ENCODE measurements at places on chromosomes 3 and 15. TPM values are rescaled to one million over a fixed set of nuclear protein-coding genes. Genes with fewer than 3 reads are reported as not detected.

- DNase-seq: no peak
These were observed 37.8 kb upstream of the BCL6 start for GRCh38 chr3:187783098-187783497.

GRCh38 chr3:11510356-11510755 is 133.4 kb downstream of the VGLL4 start:
- DNase-seq: no peak

DNA sequence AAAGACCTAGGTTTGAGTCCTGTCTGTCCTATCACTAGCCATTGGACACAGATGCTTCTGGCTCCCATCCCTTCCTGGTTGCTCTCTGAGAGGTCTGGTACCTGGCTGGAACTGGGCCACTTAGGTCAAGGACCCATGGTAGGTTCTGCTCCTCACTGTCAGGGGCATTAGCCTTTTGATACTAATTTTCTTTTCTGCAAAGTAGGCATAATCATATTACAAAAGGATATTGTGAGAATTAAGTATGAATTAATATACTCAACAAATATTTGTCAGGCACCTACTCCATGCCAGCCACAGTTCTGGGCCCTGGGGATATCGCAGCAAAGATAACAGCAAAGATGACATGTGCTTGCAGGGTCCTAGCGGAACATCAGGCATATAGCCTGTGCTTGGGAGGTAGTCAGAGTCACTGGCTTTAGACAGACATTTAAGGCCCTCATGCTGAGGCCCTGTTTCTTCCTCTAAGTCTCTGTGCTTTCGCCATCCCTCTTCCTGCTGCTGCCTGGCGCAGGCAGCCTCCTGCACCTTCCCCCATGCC is 25.6 kb upstream of the LCTL start:
- no peak for DNase-seq

The MYL3 gene
- not detected for total RNA-seq

DNA sequence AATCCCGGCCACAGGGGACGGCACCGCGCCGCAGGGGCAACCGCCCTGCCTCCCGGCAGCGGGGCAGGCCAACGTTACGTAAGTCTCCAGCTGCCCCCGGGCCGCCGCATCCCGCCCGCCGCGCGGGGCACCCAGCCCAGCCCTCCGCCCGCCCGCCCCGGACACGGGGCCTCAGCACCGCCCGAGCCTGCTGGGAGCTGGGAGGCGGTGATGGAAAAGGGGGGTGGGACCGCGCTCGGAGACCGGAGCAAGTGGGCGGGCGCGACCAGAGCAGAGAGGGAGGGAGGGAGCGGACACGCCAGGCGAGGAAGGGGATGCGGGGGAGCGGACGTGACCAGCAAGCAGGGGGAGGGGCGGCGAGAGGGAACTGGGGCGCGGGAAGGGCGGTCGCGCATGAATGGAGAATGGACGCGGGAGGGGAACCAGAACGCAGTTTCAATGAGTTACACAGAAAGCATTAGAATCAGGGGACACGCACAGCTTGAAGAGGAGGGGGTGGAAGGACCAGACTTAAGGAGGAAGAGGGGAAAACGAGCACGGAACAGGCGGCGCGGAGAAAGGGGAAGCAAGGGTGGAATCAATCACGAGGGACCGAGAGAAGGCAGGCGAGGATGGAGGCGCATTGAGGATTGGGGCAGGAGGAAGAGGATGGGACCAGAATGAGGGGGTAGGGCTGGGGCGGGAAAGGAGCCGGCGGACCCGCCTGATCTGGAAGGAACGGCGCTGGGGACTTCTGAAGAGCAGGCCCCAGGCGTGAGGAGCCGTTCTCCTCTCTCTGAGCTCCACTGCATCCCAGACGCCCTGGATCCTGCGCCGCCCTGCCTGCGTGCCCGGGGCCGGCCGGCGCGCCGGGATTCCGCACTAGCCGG is 559 bp downstream of the PKM start:
- DNase-seq: peak; percentile 92

GRCh38 chr3:84008623-84009022 is 950.2 kb upstream of the CADM2 start:
- DNase-seq: no peak

- no peak for DNase-seq
These were observed 131.0 kb upstream of the CBLB start for GRCh38 chr3:105999856-106000255.
